ENCODE measurements at places on chromosomes 13 and 19.

DNA sequence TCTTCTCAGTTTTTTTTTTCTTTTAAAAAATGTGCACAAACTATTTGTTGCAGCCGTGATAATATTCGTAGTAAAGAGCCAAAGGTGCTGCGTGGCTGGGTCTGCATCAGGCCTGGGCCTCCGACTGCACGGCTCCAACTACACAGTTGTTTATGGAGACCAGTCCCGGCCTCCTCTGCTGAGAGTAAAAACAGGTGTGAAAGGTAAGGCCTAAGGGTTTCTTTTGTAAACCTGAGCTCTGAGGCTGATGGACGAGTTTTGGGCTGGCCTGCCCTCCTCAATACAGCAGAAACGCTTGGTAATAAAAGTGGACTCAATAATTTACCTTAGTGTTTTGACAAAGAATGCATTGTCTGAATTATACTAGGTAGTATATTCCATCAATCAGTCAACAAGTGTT, 3.9 kb downstream of the MBNL2 start:
- no peak for DNase-seq

DNA sequence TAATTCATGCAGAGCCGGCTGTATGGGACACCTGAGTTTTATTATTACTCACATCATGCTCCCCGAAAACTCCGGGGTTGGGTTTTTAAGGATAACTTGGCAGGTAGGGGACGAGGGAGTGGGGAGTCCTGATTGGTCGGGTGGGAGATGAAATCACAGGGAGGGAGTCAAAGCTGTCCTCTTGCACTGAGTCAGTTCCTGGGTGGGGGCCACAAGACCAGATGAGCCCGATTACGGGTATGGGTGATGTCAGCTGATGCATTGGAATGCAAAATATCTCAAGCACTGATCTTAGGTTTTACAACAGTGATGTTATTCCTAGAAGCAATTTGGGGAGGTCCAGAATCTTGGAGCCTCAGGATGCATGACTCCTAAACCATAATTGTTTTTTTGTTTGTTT, 18.6 kb upstream of the COG3 start:
- DNase-seq, result no peak

- DNase-seq, result no peak
These were observed 2.7 kb downstream of the B3GNT3 start for GRCh38 chr19:17797424-17798201.

DNA sequence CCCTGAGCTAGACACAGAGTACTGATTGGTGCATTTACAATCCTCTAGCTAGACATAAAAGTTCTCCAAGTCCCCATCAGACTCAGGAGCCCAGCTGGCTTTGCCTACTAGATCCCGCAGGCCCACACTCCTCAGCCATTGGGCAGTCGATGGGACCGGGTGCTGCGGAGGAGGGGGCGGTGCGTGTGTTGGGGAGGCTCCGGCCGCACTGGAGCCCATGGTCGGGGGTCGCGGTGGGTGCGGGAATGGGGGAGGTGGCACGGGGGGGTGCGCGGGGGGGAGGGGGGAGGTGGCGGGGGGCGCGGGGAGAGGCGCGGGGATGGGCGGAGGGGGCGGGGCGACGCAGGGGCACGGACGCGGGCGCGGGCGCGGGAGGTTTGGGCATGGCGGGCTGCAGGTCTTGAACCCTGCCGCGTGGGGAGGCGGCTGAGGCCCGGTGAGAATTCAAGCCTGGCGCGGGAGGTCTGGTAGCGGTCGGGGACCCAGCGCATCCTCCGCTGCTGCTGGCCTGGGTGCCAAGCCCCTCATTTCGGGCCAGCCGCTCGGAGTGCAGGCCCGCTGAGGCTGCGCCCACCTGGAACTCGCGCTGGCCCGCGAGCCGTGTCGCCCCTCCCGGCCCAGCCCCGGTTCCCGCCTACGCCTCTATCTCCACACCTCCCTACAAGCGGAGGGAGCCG, 674.1 kb downstream of the SLITRK5 start:
- DNase-seq, result no peak

GRCh38 chr19:18029617-18030338, 21.8 kb downstream of the ARRDC2 start:
- no peak for DNase-seq

GRCh38 chr19:29211562-29212355, 1.2 kb downstream of the UQCRFS1 start:
- no peak for DNase-seq

DNA sequence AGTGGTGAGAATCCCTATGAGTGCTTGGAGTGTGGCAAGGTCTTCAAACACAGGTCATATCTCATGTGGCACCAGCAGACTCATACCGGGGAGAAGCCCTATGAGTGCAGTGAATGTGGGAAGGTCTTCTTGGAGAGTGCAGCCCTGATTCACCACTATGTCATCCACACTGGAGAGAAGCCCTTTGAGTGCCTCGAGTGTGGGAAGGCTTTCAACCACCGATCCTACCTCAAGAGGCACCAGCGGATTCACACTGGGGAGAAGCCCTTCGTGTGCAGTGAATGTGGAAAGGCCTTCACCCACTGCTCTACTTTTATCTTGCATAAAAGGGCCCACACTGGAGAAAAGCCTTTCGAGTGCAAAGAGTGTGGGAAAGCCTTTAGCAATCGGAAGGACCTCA, 18.7 kb upstream of the AURKC start:
- no peak for DNase-seq

- DNase-seq, result no peak
These were observed 78.8 kb downstream of the SPRY2 start for GRCh38 chr13:80262051-80262695.

DNA sequence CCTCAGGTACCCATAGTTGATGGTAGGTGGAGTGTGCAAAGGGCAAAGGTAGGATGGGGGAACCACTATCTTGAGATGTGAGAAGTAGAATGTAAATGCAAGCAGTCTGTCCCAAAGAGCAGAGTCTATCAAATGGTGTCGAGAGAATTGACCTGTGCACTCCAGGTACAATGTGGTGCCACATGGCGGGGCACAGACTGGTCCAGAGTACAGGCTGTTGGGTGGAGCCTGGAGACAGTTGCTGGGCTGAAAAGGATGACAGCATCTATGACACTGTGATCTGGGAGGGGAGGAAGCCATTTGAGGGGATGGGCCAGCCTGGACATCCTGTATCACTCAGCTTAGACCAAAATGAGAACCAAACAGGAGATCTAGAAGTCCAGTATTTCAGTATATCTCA, 180.6 kb downstream of the ABCC4 start:
- DNase-seq, result no peak

- DNase-seq, result no peak
These were observed 14.9 kb downstream of the MAP2K2 start for GRCh38 chr19:4108767-4109625.

DNA sequence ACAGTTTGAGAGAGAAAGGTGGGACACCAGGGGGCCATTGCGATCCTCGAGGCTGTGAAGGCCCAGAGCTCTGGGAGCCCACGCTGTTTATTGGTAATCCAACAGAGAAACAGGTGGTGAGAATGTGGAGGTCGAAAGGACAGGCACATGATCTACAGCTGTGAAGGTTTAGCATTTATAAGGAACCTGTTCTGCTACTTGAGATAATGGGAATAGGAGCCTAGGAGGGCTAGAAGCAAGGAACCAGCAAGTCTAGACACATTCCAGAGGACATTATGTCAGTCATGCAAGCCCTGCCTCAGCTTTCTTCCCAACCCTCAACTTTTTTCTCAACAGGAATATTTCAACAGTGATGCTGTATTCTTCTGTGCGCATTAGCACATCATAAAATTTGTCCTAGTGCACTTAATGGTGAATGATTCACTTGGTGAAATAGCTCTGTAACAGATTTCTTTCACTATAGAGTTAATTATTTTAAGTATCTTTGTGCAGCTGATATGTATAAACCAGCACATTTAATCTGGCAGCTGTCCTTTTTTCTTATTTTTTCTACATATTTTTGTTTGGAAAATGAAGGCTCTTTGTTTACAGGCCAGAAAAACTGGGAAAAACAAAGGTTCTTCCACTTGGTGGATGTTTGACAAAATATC, 25.4 kb downstream of the ZNF90 start:
- no peak for DNase-seq

- no peak for DNase-seq
These were observed at the start of gene ATP4B for GRCh38 chr13:113657851-113658741. TSS of gene ATP4B (minus strand) at chr13:113658198. CDS start at chr13:113658144, 54 bp downstream.

- DNase-seq, result no peak
These were observed at the start of gene PCDH8 for GRCh38 chr13:52848455-52849195. TSS of gene PCDH8 (minus strand) at chr13:52848640. CDS start at chr13:52848436, 204 bp downstream.

GRCh38 chr19:8396563-8397203, 6.5 kb downstream of the RAB11B start:
- no peak for DNase-seq

GRCh38 chr19:33819506-33819879, 22.8 kb downstream of the KCTD15 start:
- no peak for DNase-seq

GRCh38 chr19:28118235-28118634, 1094.7 kb downstream of the UQCRFS1 start:
- DNase-seq, result no peak

DNA sequence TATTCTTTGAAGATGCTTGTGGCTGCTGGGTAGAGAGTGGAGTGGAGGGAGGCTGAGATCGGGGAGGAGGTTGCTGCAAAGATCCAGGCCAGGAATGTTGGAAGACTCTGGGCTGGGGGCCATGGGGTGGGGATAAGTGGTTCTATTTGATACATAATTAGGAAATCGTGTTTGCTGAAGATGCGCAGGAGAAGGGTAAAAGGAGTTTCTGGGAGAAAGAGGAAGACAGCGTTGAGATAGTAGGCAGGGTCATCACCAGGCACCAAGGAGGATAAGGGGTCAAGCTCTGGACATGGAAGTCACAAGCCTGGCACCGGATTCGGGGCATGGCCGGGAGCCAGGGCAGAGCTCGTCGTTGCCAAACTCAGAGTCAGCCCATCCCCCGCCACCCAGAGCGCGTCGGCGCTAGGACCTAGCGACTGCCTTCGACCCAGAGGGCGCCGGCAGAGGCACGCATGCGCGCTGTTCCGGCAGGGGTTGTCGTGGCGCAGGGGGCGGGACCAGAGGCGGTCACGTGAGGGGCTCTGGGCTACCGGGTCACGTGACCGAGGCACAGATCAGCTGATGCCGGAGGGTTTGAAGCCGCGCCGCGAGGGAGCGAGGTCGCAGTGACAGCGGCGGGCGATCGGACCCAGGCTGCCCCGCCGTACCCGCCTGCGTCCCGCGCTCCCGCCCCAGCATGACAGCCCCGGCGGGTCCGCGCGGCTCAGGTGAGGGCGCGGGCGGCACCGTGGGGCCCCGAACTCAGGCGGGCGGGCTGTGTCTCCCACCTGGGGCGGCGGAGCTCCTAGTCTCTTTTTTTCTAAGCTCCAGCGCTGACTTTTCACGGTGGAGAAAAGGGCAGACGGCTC, at the start of gene MCOLN1:
MCOLN1 (plus strand) TSS at position 553 of the 851 bp plus-strand sequence; CDS start at position 680, 127 bp downstream.
- peak; percentile 88 for DNase-seq
